ENCODE measurements at places on chromosomes 1 and 21.

- no peak overlapping the region for H3K4me3 ChIP-seq
- DNase-seq = no peak
- peaks cover 8% of the 10 kb centered on the region for H3K4me1 ChIP-seq
- H3K27me3 ChIP-seq = peaks cover 4% of the 10 kb centered on the region
- H3K36me3 ChIP-seq = no peaks in the 10 kb centered on the region
- H3K27ac ChIP-seq = no peak overlapping the region
Observed at GRCh38 chr1:46171871-46172270, 3.0 kb upstream of the TSPAN1 start.

DNA sequence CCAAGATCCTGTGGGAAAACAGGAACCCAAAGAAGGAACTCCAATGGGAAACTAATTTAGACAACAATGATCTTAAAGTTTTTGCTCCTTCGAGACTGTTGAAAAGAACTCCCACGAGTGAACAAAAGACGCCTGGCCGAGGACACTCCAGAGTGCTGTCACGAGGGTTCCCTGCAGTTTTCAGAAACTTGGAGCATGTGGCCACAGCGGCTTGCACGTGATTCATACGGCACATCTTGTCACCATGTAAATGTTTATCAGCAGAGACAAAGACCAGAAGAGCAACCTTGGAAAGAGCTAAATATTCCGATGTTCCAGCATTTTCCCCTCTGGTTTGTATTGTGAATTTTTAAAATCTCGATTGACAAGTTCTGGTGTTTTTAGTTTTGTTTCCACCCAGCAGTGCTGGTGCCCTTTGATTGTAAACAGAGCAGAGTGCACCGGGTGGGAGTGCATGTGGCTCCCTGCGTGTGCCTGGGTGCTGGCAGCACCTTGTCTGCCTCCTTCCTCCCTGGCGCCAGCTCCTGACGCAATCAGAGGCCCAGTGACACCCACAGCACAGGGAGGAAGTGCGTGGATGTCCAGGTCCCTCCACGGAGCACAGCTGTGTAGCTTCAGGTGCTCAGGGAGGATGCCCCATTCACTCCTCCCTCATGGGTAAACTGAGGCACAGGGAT is 23.0 kb downstream of the LRRC3 start:
- H3K4me1 ChIP-seq = no peaks in the 10 kb centered on the region
- no peak overlapping the region for H3K4me3 ChIP-seq
- no peaks in the 10 kb centered on the region for H3K36me3 ChIP-seq

GRCh38 chr1:190001187-190001586 is 476.5 kb downstream of the BRINP3 start:
- no peaks in the 10 kb centered on the region for H3K4me1 ChIP-seq
- no peak for DNase-seq
- no peaks in the 10 kb centered on the region for H3K27me3 ChIP-seq
- H3K36me3 ChIP-seq = no peaks in the 10 kb centered on the region
- no peak overlapping the region for H3K27ac ChIP-seq
- no peak overlapping the region for H3K4me3 ChIP-seq

DNA sequence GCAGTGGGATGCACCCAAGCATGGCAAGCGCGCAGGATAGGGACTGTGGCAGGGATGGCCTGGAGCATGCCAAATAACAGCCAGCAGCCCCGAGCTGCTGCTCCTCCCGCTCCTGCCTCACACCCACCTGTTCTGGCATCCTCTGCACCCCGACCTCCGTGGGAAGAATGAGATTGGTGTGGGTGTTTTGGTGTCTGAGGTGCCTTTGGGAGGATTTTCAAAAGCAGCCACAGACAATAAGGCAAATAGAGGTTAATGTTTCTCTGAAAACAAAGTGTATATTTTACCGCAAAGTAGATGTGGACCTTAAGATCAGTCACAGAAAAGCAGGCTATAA is 35.5 kb downstream of the IGFN1 start:
- H3K27me3 ChIP-seq = no peaks in the 10 kb centered on the region
- H3K27ac ChIP-seq = no peak overlapping the region

- no peak overlapping the region for H3K27ac ChIP-seq
- no peak for DNase-seq
- peaks cover 13% of the 10 kb centered on the region for H3K4me1 ChIP-seq
- H3K27me3 ChIP-seq = no peaks in the 10 kb centered on the region
- no peak overlapping the region for H3K4me3 ChIP-seq
Observed at GRCh38 chr1:203597331-203598090, 29.1 kb upstream of the ATP2B4 start.

DNA sequence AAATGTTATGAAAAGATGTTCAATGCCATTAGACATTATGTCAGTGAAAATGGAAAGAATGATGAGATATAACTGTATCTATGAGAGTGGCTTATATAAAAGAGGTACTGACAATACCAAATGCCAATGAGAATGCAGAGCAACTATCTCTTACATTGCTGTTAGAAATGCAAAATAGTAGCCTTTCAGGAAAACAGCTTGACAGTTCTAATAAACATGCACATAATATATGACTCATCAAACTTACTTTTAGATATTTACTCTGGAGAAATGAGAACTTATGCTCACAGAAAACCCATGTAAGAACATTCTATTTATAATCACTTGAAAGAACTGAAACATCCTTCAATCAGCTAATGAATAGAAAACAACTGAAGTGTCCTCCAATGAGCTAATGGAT is 996.7 kb upstream of the ADGRL4 start:
- no peak for DNase-seq
- H3K27ac ChIP-seq = no peak overlapping the region
- H3K4me1 ChIP-seq = no peaks in the 10 kb centered on the region
- H3K4me3 ChIP-seq = no peak overlapping the region

DNA sequence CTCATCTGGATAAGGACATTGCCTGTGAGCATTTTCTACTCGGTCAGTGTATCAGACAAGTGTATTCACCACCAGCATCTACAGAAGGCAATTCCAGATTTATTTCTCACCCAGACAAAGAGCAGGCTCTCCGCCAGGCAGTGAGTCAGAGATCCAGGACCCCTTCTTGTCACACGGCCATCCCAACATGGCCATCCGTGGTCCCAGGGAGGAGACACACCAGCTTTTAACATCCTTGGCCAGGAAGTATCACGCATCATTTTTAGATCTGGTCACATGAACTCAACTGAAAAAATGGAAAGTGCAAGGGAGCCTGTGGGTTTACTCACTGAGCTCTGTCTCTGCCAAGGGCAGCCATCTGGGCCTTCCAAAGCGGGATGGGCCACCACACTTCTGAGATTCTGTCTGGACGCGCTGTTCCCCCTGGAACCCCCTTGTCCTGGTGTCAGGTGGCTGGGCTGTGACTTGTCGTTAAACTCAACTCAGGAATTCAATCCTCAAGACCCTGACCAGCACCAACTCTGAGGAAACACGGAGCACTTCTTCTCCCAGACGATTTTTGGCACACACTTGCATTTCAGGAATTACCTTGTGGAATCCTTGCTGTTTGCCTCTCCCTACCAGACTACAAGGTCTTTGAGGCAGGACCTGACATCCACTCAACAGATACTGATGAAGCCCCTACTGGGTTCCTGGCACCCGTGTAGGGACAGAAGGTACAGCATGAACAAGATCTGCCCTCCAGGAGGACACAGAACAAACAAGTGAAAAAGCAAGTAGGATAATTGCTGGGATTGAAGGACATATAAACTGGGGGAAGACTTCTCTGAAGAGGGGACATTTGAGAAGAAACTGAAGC is 21.6 kb upstream of the CCSAP start:
- no peak for DNase-seq
- no peaks in the 10 kb centered on the region for H3K36me3 ChIP-seq
- H3K4me1 ChIP-seq = peaks cover 3% of the 10 kb centered on the region

DNA sequence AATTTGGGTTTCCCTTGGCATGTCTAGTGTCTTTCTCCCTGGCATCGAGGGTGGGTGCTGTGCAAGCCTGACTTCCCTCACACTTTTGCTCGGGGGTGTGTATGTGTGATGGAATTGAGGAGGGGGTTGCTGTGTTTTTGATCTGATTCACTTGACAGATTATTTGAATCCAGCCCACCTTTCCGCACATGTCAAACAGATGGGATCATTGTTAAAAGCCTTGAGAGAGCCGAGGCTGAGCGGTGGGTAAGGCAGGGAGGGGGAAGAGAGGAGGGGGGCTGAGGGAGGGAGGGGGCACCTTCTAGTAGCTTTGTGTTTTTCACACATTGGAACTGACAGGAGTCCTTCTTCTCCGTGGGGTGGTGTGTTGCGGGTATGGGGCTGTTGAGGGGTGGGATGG is 90.0 kb downstream of the PAPPA2 start:
- H3K27ac ChIP-seq = no peak overlapping the region
- no peaks in the 10 kb centered on the region for H3K27me3 ChIP-seq
- peaks cover 7% of the 10 kb centered on the region for H3K4me1 ChIP-seq
- no peak overlapping the region for H3K4me3 ChIP-seq
- H3K36me3 ChIP-seq = no peaks in the 10 kb centered on the region

- no peaks in the 10 kb centered on the region for H3K36me3 ChIP-seq
- H3K27ac ChIP-seq = no peak overlapping the region
- no peak overlapping the region for H3K4me3 ChIP-seq
- H3K4me1 ChIP-seq = no peaks in the 10 kb centered on the region
- no peaks in the 10 kb centered on the region for H3K27me3 ChIP-seq
- DNase-seq = no peak
Observed at GRCh38 chr1:232428036-232428645, 201.8 kb downstream of the SIPA1L2 start.

DNA sequence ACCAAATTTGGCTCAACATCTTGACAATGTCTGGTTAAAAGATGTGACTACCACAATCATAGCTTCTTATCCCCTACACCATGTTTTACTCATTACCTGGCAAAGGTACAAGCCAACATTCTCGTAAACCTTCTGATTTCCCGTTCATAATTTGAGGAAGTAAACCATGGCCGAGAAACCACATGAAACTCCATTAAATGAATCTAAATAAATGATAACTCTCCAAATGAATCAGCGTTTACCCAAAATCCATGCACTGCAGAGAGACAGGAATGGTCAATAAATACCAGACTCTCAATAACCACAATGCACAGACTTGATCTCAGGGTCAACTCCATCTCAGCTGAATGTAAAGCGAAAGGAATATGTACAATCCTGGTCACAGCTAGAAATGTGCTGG is 125.2 kb downstream of the TYW3 start:
- H3K4me3 ChIP-seq = no peak overlapping the region
- no peaks in the 10 kb centered on the region for H3K36me3 ChIP-seq
- H3K4me1 ChIP-seq = no peaks in the 10 kb centered on the region
- no peak for DNase-seq
- no peaks in the 10 kb centered on the region for H3K27me3 ChIP-seq
- H3K27ac ChIP-seq = no peak overlapping the region

DNA sequence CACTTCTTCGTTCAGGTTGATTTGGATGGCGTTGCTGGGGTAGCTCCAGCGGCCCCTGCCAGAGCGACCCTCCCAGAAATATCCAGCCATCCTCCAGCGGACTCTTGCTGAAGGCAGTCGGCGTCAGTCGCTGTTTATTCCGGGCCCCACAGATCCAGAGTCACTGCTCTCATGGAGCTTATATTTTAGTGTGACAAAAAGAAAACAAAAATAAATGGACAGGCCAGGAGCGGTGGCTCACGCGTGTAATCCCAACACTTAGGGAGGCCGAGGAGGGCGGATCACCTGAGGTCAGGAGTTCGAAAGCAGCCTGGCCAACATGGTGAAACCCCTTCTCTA is 791 bp upstream of the CFAP298 start:
- H3K4me3 ChIP-seq = peak overlapping the region; percentile 81
- DNase-seq = no peak
- peak overlapping the region; percentile 95 for H3K27ac ChIP-seq
- peaks cover 9% of the 10 kb centered on the region for H3K36me3 ChIP-seq

DNA sequence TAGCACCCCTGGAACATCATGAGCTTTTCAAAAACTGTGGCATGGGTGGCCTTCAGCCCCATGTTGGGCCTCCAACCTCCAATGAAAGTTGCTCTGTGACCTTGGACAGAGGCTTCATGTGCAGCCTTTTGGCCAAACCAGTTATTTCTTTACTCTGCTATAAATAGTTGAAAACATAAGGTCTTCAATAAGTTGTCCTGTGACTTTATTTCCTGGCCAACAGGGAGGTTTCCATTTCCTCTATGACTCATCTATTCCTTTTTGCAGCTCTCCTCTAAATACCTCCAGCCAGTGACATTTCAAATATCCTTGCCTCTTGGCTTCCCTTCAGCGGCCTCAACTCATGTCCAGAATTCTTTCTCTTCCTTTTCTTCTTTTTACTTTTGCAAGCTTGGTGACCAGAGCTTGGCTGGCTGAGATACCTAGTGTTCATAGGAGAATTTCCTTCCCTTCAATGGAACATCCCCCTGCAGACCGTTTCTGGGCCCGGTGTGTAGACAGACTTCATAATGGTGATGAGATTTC is 22.7 kb upstream of the TRIM67 start:
- no peak overlapping the region for H3K4me3 ChIP-seq
- no peak overlapping the region for H3K27ac ChIP-seq
- no peak for DNase-seq

All from H1 (cell line).